Mucosa of gallbladder (tissue), 1 donor: ENCODE measurements at places on chromosomes 1 and 21. TPM values are rescaled to one million over a fixed set of nuclear protein-coding genes. Genes with fewer than 3 reads are reported as not detected.

DNA sequence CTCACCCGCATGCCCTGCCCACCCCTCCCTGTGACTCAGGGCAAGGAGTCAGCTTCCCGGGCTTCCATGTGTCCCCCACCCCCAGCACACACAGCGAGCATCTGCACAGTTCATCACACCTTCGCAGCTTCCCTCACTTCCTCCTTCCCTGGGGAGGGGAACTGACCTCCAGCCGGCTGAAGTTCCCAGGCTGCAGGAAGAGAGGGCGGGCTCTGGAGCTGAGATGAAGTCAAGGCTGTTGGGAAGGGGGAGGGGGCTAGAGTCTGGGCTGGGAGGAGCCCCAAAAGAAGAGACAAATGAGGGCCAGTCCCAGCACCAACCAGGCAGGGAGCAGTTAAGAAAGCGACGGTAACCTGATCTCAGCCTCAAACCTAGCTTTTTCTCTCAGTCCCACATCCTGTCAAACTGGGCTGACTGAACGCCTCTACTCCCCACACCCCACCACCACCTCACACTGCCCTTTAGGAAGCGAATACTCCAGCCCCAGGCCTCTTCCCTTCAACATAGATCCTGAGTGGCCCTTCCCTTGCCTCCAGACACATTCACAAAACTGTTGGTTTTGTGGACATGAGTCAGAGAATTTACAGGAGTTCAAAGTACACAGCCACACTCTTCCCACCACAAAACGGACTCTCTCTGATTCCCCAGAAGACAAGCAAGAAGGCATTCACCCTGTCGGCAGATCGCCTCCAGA is 1.8 kb downstream of the RHOC start:
- peak; percentile 84 for DNase-seq

- DNase-seq: no peak
Measured at GRCh38 chr1:59128784-59129227, 168.1 kb upstream of the FGGY start.

DNA sequence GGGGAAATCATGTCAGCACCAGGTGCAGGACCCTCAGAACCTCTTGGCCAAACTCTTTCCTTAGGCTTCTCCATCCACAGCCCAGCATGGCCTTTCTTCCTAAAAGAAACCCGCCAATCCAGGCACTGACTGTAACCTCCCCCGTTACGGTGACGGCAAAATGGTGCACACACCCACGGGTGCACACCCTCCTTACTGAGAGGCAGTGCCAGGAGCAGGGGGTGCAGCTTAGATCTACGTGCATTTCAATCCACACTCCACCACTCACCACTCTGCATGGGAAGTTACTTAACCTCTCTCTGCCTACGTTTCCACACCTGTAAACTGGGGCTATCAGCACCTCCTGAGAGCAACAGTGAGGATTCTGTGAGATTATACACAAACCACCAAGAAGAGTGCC is 31.0 kb downstream of the SUSD4 start:
- DNase-seq: no peak

The IL6R gene
- total RNA-seq: 31.2 TPM

The PCP4L1 gene
- total RNA-seq: 17.7 TPM

GRCh38 chr1:8970870-8971337 is 25.2 kb downstream of the CA6 start:
- DNase-seq: no peak

DNA sequence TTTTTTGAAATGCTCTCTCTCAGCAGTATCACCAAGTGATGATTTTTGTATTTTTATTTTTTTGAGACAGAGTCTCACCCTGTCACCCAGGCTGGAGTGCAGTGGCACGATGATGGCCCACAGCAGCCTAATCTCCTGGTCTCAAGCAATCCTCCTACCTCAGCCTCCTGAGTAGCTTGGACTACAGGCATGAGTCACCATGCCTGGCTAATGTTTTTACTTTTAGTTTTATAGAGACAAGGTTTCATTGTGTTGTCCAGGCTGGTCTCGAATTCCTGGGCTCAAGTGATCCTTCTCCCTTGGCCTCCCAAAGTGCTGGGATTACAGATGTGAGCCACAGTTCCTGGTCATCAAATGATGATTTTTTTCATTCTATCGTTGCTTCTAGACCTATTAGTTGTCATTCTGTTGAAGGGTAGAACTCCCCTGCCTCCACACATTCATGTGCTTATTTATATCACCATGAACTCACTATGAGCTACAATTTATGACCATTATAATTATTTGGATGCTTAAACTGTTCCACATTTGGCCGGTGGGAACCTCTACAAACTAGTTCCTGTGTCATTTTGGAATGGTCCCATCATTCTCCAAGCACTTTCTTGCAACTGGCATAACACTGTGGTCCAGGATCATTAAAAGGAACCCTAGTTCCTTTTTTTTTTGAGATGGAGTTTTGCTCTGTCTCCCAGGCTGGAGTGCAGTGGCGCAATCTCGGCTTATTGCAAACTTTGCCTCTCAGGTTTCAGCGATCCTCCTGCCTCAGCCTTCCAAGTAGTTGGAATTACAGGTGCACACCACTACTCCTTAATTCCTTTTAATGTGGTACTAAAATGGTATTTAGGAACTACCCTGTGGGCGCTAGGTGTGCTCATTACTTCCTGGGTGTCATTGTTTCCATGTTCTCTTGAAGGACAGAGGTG is 20.2 kb upstream of the TOR3A start:
- no peak for DNase-seq

The PWP2 gene
- total RNA-seq: 6.2 TPM

DNA sequence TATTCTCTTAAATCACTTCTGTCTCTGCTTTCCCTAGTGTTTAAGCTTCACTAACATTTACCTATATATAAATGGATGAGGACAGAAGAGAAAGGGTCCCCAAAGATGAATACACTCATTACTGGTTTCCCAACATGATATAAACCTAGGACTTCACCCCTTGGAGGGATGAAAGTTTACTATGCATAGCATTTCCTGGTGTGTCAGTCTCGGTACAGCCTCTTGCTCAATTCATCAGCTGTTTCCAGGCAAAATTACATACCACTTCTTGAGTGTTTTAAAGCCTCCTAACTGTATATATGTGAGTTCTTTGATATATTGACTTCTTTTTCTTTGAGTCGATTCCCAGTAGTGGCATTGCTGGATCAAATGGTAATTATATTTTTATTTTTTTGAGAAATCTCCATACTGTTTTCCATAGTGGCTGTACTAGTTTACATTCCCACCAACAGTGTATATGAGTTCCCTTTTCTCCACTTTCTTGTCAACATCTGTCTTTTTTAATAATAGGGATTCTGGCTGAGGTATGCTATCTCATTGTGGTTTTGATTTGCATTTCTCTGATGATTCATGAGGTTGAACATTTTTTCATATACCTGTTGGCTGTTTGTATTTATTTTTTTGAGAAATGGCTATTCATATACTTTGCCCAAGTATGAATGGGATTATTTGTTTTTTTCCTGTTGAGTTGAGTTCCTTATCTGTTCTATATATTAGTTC is 259.3 kb upstream of the CACYBP start:
- DNase-seq: no peak

DNA sequence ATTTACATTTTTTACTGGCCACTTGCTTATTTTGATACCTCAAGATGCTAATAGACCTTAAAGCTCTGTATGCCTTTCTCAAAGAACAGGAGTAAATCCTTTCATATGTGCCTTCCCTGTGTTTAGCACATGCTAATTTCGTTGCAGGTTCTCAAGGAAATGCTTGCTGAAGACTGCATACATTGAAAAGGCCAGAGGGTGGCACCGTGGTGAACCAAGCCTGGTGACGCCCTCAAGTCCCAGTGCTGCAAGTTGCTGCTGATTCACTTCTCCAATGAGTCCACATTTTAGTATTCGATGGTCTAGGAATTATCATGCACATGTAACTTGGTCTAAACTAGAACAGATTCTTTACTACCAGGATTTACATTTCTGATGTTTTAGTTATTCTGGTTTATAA is 94.1 kb downstream of the CLDN17 start:
- DNase-seq: peak; percentile 12

GRCh38 chr1:53458634-53459033 is 565 bp upstream of the DMRTB1 start:
- DNase-seq: no peak

DNA sequence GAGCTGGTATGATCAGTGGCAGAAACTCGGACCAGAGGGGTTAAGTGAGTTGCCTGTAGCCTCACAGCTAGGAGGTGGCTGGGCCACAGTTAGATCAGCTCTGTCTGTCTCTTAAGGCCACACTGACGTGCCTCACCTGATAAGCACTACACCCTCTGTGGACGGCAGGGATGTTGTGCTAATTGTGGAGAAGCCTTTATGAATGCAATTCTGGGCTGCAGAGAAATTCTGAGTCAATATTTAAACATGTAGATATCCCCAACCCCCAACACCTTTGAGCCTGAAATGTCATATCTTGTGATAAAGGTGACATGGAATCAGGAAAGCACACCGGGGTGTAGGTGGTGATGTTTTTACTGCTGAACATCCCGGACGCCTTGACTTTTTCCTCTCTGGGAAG is 88.3 kb downstream of the KCNJ6 start:
- no peak for DNase-seq

The HES3 gene
- total RNA-seq: not detected

The GBP2 gene
- 67.8 TPM for total RNA-seq

- no peak for DNase-seq
Measured at GRCh38 chr1:25245809-25246599, 1.2 kb downstream of the RSRP1 start.

The BECN2 gene
- not detected for total RNA-seq

The GIPC2 gene
- total RNA-seq: 19.6 TPM

GRCh38 chr1:63190171-63190570 is 132.2 kb upstream of the FOXD3 start:
- DNase-seq: no peak

DNA sequence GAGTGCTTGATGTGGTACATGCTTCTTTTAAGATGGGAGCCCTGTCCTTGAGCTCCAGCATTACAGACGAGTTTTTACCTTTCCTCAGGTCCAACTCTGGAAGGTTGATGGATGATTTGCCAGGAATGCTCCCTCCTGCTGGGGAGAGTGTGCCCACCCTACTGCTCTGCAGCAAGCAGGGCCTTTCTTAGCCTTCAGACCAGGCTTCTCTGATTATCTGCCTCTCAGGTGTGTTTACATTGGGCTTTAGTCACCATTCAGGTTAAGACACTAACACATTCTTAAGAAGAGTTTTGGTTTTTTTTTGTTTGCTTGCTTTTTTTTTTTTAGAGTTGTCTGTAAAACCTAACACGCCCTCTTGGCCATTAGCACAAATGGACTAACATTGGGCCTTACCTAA is 301.8 kb downstream of the KCNT2 start:
- DNase-seq: no peak

The PRAMEF17 gene
- total RNA-seq: not detected

DNA sequence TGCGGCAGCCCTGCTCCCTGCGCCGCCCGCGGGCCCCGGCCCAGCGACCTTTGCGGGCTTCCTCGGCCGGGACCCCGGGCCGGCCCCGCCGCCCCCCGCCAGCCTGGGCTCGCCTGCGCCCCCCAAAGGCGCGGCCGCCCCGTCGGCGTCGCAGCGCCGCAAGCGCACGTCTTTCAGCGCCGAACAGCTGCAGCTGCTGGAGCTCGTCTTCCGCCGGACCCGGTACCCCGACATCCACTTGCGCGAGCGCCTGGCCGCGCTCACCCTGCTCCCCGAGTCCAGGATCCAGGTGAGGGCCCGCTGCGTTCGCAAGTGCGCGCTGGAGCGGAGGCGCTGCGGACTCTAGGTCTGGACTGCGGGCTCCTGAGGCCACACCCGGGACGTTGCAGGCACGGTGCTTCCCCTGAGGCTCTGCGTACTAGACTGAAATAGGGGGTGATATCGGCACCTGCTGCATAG is 351 bp downstream of the MIXL1 start:
- DNase-seq: no peak

- no peak for DNase-seq
Measured at GRCh38 chr1:197806718-197807117, 31.4 kb upstream of the DENND1B start.

GRCh38 chr21:24470852-24471251 is 1136.4 kb downstream of the MRPL39 start:
- no peak for DNase-seq

GRCh38 chr1:98355656-98356383 is 305.7 kb upstream of the SNX7 start:
- DNase-seq: no peak

GRCh38 chr1:22137004-22137720 is 5.7 kb downstream of the WNT4 start:
- DNase-seq: no peak

GRCh38 chr1:170530972-170531757 is 801 bp upstream of the GORAB start:
- no peak for DNase-seq

The FCGR3A gene
- total RNA-seq: 36.0 TPM

The C1orf115 gene
- 28.3 TPM for total RNA-seq

The GUCA2A gene
- 1.1 TPM for total RNA-seq

- no peak for DNase-seq
Measured at GRCh38 chr1:226397955-226398636, 9.8 kb downstream of the PARP1 start.

The STUM gene
- 0.86 TPM for total RNA-seq

The IRF6 gene
- 104 TPM for total RNA-seq

- DNase-seq: peak; percentile 86
Measured at GRCh38 chr1:159945483-159946241, at the start of gene IGSF9. Gene IGSF9 (minus strand): TSS chr1:159945613. CDS start chr1:159943454, 2,159 bp downstream.

The UBL4B gene
- total RNA-seq: not detected
